ENCODE measurements at places on chromosomes 5 and 9.

DNA sequence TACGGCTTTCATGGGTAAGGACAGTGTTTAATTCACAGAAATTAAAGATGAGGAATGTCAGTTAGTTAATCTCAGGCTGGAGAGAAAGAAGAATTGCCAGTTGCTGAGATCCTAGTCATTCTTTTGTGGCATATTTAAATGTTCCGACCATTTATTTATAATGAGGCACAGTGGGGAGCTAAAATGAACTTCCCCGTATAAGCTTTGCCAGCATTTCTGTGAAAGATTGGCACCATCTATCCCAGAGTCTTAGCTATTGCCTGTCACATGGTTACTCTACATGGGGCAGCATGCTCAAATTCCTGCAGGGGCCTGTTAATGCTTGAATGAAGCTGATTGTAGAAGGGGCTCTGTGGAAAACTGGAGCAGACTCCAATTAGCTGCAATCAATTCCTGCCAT lies 314.1 kb downstream of the PRELID2 start:
- no peak for DNase-seq

DNA sequence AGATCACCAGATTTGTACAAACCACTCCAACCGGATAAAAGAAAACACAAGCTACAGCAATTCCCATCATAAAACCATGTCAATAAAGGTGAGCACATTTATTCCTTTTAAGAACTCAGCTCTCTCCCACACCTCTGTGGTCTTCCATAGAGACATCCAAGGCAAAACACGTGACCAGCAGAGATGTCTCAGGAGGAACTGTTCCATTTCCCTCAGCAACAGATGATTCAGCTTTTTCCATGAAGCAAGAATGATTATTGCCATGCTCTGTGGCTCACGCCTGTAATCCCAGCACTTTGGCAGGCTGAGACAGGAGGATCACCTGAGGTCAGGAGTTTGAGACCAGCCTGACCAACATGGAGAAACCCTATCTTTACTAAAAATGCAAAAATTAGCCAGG lies 15.8 kb downstream of the GZMK start:
- DNase-seq = no peak

DNA sequence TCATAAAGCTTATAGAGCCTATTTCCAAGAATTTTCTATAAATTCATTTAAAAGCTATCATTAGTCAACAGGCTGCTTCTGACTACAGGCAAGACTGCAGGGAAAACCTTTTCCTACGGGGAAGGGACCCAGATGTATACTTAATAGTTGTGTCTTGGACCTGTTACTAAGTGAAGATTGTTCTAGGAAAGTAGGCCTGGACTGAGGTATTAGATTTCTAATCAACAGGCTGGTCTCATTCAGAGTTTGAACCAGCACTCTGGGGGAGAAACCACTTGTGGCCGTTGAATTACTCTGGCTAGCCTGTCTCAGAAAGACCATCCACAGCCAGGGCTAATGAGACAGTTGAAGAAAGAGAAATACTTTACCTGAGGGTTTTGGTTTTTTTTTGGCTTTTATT lies 60.0 kb downstream of the IL6ST start:
- DNase-seq = no peak

DNA sequence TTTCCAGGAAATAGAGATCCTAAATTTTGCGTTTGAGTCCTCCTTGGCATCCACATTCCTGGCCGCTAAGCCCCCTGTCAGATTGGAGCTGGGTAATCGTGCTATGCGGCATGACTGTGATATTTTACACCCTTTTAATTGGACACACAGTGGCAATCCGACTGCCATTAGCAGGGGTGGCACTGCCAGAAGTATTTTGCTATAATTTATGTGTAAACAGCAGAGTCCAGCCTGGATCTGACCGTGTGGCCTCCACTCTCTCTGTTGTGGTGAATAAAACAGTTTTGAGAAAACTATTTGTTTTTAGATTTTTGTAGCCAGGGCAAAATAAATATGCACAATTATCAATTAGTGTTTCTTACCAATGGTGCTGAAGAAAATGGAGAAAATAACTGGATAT lies 281.0 kb upstream of the IRX2 start:
- DNase-seq = no peak

DNA sequence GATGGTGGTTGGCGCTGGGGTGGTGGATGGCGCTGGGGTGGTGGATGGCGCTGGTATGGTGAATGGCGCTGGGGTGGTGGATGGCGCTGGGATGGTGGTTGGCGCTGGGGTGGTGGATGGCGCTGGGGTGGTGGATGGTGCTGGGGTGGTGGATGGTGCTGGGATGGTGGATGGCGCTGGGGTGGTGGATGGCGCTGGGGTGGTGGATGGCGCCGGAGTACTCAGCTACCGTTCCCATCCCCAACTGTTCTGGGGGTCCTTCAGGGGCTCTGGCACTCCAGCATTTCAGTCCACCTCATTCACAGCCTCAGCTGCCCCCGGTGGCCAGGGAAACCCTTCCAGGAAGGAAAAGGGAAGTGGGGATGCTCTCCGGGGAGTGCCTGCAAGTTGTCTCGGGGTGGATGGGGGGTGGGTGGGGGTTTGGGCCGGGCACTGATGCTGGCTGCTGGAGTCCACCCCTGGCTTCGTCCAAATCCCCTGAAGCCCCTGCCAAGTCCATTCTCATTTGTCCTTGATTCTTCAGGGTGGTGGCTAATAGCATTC lies 147.3 kb upstream of the COL5A1 start:
- DNase-seq = no peak

- DNase-seq = no peak
Measured at GRCh38 chr5:10866913-10867312, 105.9 kb upstream of the DAP start.

DNA sequence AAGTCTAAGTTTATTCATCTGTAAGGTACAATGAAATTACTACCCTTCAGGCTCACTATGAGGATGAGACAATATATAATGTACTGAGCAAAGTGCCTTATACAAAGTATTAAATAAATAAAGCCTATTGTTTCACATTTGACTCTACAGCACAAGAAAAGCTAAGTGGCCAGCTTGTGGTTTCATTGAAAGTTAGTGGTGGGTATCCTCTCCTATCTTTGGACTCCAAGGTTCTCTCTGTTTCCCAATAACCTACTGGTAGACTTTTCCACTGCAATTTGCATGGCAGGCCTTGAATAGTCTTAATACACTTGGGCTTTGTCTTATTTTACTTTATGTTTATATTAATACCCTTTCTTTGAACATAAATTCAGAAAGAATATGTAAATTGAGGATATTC lies 262.7 kb downstream of the DEPDC1B start:
- no peak for DNase-seq

GRCh38 chr9:77798140-77798539 lies 150.0 kb upstream of the GNA14 start:
- DNase-seq = no peak

GRCh38 chr5:135313946-135314345 lies 85.1 kb downstream of the MACROH2A1 start:
- DNase-seq = no peak

DNA sequence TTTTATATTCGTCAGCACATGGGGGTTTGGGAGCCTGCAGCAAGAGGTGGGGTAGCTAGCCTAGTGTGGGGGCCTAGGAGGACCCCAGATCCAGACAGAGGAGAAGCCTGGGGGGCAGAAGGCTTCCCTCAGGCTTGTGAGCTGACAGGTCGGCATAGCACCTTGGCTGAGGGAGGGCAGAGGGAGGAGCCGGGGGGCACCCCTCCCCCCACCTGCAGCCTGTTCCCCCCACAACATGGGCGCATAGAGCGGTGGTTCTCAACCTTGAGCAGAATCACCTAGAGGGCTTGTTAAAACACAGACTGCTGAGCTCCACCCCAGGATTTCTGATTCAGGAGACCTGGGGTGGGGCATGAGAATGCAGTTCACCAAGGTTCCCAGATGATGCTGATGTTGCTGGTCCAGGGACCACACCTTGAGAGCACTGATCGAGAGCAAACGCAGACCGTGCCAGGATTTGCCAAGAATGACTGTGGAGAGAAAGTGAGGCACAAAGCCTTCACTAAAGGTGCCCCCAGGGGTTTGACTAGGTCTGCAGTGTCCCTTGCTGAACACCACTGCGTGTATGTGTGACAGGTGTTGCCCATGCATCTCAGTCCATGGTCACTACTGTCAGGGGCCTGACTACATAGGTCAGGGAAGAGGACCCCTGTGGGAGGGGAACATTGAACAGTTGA lies 163.3 kb downstream of the MACROH2A1 start:
- no peak for DNase-seq
